ENCODE measurements at places on chromosomes 2 and 18.

GRCh38 chr2:144430722-144431391 is 89.1 kb downstream of the ZEB2 start:
- DNase-seq, result no peak

DNA sequence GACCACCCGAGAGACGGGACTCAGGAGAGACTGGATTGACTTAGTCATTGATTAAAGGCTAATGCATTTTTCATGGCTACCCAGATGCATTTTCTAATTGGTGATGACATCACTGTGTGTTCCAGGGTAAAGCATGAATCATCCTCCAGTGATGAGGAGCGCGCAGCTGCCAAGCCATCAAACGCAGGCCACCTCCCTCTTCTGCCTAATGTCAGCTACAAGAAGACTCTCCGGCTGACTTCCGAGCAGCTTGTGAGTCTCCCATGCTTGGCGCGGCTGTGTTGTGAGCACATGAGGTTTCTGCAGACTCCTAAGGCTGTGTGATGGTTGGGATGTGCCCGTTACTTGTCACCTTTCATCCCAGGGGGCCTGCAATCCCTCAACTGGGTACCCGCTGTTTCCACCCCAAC is 56.4 kb downstream of the LPIN1 start:
- DNase-seq, result no peak

DNA sequence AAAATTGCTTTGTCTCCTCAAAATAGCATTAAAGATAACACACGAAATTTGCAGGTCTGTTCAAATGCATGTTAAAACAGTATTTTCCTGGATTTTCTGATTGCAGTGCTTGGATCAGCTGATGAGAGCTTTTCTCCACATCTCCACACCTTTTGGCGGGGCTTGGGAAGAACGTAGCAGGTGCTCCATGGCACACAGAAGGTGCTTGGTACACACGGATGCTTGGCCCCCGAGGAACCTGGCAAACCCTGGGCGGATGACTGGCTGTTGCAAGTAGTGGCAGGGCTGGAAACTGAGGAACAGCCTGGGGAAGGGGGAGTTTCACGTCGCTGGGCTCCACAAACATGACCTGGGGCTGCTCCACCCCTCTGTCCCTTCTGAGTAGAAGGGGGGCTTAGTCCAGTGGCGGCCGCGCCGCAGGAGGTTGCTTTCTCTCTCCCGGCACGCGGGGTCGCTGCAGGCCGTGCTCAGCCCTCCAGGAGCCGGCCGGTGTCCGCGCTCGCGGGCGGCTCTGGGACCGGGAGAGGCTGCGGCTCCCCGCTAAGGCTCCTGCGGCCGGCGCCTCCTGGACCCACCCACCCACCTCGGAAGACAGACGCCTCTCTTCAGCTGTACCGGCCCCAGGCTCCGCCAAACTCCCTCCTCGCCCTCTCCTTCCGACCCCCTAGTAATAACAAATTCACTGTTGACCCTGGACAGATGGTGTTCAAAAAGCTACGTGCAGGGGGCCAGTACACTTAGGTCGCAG is 69.3 kb downstream of the MARCO start:
- no peak for DNase-seq

- no peak for DNase-seq
Observed at GRCh38 chr18:54357082-54357659, 487 bp downstream of the STARD6 start.

- DNase-seq, result no peak
Observed at GRCh38 chr2:220887271-220887870, 684.7 kb downstream of the EPHA4 start.

DNA sequence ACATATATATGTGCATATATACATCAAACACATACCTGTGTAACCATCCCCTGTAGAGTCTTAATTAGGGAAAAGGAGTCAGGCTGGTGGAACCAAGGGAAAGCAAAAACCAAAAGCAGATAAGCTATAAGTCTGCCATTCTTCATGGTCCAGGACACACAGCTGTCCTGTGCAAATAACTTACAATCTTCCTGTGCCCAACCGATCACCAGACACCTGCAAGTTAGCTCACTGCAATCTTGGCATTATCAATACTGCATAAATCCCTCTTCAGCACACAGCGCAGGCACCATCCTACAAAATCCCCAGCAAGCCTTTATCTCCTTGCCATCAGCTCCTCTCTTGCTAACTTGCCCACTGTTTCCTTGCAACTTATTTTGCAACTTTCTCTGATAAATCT is 60.8 kb upstream of the DYNAP start:
- DNase-seq, result no peak

DNA sequence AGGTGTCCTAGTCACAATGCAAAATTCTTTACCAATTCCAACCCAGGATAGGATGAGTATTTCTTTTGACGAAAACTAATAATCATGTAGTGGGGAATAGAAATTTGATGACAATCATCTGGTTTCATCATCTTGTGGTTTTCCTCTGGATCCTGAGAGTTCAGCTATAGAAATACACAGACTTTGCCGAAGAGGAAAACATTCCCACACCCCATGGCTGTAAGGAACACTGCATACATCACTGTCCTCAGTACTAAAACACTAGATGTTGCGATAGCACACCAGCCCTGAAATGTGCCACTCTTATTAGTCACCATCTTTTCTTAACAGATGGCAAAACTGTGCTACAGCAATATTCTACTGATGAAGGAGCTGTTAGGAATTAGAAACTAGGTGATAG is 29.4 kb downstream of the CERKL start:
- DNase-seq, result peak; percentile 0

GRCh38 chr18:50982802-50983179 is 15.0 kb downstream of the ELAC1 start:
- DNase-seq, result no peak

- DNase-seq, result no peak
Observed at GRCh38 chr2:61425605-61426155, 45.2 kb downstream of the USP34 start.

GRCh38 chr2:96882230-96882629 is 12.3 kb upstream of the SEMA4C start:
- DNase-seq, result no peak

- DNase-seq, result no peak
Observed at GRCh38 chr2:139819273-139819796, 1039.1 kb upstream of the NXPH2 start.

GRCh38 chr2:28359222-28360057 is 33.2 kb upstream of the FOSL2 start:
- DNase-seq, result no peak

GRCh38 chr2:168686452-168687191 is 115.8 kb upstream of the NOSTRIN start:
- no peak for DNase-seq

GRCh38 chr2:172168917-172169346 is 66.2 kb upstream of the DLX2 start:
- peak; percentile 38 for DNase-seq

All from AG04449 (cell line).